ENCODE measurements at places on chromosomes 11 and 22.

- no peak for DNase-seq
These were observed 110.0 kb upstream of the SYN3 start for GRCh38 chr22:33167998-33168790.

- DNase-seq = no peak
These were observed 49.1 kb upstream of the CAPRIN1 start for GRCh38 chr11:34002420-34002819.

GRCh38 chr11:19777039-19777376, 64.4 kb downstream of the NAV2 start:
- no peak for DNase-seq

DNA sequence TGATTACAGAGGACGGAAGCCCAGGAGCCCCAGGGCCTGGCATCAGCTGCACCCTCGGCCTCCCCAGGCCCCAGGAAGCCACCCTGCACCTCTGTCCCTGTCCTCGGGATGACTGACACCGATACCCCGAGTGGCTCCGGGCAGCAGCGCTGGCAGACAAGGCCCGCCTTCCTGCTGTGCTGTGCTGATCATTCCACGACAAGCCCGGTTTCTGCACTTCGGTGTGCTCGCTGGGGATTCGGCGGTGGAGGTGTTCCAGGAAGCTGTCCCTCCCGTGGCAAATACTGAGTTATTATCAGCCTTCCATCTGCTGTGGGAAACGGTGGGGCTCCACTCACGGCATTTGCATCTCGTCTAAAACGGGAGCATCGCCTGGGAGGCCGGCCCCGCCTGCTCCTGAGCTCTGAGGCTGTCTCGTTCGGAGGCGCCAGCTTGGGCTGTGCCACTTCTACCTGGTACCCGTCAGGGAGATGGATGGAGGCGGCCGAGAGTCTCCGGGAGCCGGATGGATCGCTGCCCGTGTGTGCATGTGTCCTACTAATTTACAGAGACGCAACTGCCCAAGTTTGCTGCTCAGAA, 506.1 kb downstream of the BRD1 start:
- no peak for DNase-seq

DNA sequence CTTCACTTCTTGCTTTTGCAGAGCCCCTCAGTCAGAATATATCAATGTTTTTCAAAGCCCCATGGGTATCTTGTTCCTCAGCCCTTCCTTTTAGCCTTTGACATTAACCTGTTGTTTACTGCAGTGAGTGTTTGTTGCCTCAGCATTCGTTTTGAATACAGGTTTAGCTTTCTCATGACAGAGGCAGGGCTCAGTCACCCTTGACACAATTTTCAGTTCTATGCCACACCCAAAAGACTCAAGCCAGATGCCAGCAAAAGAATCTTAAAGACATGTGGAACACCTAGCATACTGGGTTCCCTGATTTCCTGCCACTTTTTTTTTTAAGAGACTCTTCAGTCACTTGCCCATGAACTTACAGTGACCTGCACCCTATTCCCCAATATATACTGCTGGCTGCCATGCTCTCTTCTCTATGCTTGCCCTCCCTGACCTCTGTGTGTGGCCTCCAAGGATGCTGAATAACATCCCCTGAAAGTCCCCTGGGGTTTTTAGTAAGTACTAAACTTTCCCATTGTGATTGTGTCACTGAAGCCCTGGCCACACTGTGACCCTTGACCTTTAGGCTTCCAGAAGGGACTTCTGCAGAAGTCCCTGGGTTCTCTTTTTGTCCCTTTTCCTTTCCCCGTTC, 1225.5 kb downstream of the TBC1D22A start:
- DNase-seq = no peak

DNA sequence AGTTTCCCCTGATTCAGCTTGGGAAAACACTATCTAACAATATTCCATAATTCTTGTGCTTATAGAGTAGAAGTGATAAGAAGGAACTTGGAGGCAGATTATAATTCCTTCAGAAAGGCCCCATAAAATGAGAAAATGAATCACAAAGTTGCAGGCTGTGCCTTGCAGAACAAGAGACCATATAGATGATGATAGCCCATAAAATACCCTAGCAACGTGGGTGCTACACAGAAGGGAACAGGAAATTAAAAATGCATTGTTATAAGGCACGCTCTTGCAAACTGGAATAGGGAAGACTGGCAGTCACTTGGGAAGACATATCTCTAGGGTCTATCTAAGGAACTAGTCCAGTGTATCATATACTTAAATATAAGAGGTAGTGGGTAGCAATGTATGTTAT, 67.6 kb downstream of the KIF18A start:
- no peak for DNase-seq

GRCh38 chr11:1129611-1130160, 28.1 kb upstream of the MUC5AC start:
- DNase-seq = no peak

- DNase-seq = no peak
These were observed 113.8 kb downstream of the ST3GAL4 start for GRCh38 chr11:126469311-126469710.

DNA sequence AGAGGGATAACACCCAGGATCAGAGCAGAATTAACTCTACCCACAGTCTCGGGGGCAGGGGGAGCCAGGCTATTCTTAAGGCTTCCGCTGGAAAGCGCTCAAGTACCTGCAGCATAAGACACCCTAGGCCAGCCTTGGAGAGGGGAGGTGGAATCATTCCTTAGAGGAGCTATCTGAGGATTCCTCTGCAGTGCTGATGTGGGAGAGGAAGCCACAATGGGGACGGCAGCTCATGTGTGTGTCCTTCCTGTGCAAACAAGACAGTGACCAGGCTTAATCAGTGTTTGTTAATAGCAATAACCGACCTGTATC, 382.2 kb upstream of the CADM1 start:
- no peak for DNase-seq

DNA sequence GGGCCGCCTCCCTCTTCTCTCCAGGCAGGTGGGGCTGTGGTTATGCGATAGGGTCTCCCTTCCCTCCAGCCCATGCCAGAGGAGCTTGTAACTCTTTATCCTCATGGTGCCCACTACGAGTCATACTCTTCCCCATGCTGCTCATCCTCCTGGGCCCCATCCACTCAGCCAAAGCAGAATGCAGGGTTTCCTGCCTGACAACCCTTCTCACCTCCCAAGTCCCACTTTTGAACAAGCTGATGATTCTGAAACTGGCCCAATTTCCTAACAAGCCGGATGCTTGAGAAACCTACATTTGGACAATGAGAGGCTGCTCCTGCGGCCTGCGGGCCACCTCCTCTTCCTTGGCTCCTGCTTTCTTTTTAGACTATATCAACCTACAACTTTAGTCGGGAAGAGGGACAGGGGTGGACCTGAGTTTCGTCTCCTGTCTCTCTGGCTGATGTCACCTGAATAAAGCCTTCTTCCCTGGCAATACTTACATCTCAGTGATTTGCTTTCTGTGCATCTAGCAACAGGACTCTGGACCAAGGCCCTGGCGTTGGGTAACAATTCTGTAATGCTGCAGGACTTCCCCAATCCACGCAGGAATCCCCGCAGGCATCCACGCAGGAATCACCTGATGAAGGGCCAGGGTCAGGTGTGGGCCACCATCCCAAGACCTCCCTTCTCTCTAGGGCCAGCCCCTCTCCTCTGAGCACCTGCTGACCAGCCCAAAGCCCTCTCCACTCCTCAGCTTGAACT, 1.5 kb upstream of the NDUFS8 start:
- no peak for DNase-seq

GRCh38 chr11:33724644-33725035, 11.6 kb downstream of the CD59 start:
- no peak for DNase-seq

DNA sequence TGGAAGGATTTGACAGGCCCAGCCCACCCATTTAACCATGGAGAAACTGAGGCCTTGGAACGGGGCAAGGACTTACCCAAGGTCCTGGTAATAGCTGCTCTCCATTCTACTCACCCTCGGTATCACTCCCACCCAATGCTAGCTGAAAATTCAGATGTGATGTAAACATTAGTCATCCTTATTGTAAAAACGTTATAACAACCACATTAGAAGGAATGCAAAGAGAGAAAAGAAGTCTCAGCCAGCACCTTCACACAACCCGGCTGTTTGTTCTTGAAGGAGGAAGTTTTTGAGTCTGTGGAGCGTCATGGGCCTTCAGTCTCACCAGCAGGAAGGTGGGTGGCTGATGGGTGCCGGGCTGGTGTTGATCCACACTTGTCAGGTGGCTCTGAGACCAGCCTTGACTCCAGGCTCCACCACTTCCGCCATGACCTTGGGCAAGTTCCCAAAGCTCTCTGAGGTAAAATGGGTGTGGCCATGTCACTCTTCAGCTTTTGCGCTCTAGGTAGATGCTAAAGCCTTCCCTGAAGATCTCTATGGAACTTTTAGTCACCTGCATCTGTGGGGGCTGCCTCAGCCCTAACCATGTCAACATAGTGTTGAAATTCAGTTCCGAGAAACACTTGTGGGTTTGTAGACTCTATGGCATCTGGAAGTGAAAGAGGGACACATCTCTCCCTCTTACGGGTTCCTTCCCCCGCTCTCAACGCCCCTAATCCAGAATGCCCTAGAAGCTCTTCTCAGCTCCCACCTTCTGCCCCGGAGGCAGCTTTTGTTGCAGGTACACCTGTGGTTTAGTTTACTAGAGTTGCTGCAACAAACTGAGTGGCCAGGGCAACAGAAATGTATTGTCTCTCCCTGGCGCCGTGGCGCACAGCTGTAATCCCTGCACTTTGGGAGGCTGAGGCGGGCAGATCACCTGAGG, 14.8 kb downstream of the CD6 start:
- DNase-seq = peak; percentile 3

- DNase-seq = no peak
These were observed 12.2 kb downstream of the NECTIN1 start for GRCh38 chr11:119716582-119717498.
